NCI-H1436 treated with DMSO at 0.1 percent for 48 hours (cell line): ENCODE measurements at places on chromosomes 5 and 9.

DNA sequence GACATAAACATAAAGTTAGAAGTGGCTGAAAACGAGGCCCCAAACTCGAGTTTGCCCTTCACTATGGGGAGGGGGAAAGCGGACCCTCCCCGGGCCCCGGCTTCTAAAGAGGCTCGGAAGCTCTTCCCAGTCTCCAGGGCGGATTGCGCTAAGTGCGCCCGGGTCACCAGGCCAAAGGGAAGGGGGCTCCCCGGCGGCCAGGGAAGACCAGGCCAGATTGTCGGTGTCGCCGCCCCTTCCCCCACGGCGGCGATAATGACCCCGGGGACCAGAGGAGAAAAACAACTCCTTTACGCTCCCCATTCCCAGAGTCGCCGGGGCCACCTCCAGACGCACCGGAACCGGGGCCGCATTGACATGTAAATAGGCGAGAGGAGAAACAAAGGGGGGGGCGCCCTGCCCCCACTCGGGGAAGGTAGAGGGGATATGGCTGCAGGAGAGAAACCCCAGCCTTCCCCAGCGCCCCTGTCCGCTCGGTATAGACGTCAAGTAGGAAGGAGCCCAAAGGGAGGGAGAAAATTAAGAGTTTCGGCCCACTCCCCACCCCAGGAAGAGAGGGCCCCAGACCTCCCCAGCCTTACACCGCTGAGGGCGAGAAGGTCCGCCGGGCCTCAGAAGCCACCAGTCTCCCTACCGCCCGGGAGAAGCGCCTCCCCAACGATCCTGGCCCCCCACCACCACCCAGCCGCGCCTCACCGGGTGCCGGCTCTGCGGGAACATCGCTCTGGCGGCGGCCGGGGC lies 1.7 kb downstream of the TLE1 start:
- DNase-seq = no peak

GRCh38 chr5:134073404-134073803 lies 41.1 kb upstream of the TCF7 start:
- no peak for DNase-seq

DNA sequence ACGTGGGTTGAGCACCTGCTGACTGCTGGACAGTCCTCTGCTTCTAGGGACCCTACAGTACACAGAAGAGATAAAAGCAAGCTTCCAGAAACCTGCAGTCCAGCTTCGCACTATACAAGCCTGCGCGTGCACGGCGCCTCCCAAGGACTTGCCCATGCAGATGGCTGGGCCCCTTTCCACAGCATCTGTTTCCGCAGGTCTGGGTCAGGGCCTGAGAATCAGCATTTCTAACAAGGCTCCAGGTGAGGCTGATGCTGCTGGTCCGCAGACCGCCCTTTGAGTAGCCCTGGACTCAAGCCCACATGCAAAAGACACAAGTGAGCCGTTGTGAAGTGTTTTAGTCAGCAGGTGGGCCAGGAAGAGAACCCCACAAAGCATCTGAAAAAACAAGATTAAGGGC lies 133.1 kb downstream of the HSD17B3 start:
- no peak for DNase-seq

DNA sequence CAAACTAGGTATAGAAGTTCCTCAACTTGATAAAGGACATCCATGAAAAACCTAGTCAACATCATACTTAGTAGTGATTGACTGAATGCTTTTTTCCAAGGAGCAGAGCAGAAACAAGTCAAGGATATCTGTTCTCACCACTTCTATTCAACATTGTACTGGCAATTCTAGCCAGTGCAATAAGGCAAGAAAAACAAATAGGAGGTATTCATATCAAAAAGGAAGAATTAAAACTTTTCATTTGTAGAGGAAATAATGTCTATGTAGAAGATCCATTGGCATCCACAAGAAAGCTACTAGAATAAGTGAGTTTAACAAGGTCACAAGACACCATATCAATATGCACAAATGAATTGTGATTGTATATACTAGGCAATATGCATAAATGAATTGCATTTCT lies 28.2 kb upstream of the ORM1 start:
- no peak for DNase-seq

DNA sequence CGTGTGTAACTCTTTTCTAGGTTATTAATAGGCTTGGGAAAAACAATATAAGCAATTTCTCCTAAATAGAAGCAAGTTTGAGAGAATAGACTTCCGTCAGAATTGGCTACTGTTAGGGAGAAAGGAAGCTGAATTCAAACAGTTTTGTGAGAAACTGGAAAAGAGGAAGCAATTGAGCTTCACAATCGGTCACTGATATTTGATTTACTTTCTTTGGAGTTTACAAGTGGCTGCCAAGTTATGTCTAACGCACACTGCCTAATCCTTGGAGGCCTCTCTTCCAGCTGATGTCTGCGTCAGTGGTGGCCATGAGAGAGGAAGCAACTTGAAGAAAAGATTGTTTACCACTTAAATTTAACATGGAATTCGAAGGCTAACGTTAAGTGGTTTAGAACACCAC lies 319.5 kb downstream of the ADGRV1 start:
- no peak for DNase-seq

- no peak for DNase-seq
Observed at GRCh38 chr5:43569236-43569746, 12.4 kb upstream of the PAIP1 start.

- DNase-seq = no peak
Observed at GRCh38 chr9:23811633-23812032, 14.4 kb downstream of the ELAVL2 start.

GRCh38 chr9:110260911-110261310 lies 4.6 kb upstream of the TXN start:
- no peak for DNase-seq

DNA sequence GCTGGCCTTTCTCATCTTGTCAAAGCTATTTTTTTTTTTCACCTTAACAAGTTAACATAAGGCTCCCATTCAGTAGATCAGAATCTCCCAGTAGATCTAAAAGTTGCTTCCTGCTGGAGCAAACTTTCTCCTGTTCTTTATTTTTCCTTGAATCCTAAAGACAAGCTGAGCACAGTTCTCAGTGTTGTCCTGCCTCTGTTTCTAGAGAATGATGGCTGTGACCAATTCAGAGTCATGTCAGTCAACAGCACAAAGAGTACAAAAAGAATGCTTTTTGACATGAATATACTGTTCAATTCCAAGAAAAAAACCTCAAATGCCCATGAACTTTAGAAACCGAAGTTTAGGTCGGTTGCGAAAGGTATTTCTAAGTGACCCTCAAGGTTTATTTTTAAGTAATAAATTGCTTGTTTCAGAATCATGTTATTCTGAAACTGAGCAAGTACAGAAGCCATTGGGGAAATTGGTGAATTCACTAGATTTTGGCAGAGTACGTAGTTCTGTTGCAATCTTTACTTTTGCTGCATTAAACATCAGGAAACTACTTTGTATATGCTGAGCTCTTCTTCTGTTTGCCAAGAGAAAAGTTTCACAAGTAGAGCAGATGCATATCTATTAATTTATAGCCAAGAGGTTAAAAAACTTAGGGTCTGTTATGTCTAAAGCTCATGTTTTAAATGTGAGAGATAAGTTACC lies 161.7 kb upstream of the RPS23 start:
- DNase-seq = no peak

DNA sequence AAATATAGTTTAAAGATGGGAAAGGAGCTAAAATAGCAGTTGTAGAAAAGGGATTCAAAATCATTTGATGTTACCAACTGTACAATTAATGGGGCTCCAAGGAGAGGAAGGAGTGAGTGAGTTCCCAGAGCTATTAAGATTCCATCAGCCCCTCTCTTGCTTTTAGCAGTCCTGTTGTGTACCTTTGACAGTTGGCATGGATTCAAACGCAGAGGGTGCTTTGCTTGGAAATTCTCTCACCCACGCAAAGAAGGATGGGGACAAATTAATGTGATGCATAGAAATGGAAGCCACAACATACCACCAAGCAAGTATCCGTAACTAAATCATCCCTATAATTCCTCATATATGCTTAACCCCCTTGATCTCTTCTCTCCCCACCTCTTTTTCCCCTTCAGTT lies 461.3 kb downstream of the EBF1 start:
- no peak for DNase-seq

GRCh38 chr9:31608416-31608815 lies 776.0 kb upstream of the ACO1 start:
- DNase-seq = no peak

- no peak for DNase-seq
Observed at GRCh38 chr9:113616116-113616515, 152.6 kb downstream of the RGS3 start.

DNA sequence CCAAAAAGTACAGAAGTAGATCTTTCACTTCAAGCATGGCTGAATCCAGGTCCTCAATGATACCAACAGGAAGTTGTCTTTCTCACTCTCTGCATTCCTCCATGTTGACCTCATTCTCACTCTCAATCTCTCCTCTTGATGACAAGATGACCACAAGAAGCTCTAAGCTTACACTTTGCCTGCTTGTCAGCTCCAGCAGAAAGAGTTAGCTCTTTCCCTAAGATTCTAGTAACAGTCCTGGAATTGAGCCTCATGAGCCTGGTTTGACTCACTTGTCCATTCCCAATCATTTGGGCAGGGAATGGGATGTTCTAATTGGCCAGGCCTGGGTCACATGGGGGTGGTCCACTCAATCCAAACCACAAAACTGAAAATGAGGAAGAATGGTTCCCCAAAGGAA lies 3.3 kb upstream of the CLTA start:
- no peak for DNase-seq

DNA sequence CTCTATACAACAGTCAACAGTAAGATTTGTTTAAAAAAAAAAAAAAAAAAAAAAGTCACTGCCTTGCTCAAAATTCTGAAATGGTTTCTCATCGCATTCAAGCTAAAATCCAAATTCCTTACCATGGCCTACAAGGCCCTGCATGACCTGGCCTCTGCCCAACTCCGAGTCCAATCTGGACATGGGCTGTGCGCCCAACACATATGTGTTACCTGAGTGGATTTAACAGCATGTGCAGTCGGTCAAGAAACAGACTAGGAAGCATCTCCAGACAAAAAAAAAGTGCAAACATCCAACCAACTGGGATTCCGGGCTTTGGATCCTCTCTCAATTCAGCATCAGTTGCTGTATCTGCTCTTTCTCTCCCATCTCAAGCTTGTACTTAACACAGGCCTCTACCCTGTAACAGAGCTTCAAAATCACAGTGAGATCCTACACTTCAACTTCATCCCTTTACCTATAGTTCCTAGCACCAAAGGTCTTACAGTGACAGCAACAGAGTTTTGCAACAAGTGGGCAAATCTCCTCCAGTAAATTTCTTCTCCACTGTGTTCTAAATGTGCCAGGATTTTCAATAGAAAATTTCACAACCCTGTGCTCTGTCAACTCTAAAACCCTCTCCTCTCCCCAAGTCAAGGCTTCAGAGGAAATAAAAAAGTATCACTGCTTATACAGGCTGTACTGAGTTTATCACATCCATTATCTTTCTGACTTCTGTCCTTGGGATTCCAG lies 19.6 kb downstream of the ZNF608 start:
- no peak for DNase-seq

GRCh38 chr5:176371621-176372539 lies 6.6 kb downstream of the ARL10 start:
- no peak for DNase-seq

- DNase-seq = no peak
Observed at GRCh38 chr9:128149951-128150593, 819 bp downstream of the LCN2 start.

DNA sequence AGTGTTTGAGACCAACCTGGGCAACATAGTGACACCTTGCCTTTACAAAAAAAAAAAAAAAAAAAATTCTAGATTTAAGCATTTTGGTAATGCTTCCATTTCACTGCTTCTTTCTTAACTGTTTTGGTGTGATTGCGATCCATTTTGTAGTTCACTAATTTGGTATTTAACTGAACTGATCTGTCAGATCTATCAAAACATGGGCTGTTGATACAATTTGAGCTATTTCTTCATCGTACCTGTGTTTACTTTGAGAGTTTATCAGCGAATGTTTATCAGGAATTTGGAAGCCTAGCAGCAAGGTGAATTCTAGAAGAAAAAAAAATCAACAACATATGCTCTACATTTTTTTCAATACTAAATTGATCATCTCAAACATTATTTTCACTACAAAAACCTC lies 864.9 kb upstream of the WWC1 start:
- DNase-seq = no peak

- no peak for DNase-seq
Observed at GRCh38 chr5:84752780-84753179, 368.1 kb upstream of the EDIL3 start.

- peak; percentile 74 for DNase-seq
Observed at GRCh38 chr9:99606957-99607356, 214.7 kb upstream of the NR4A3 start.

DNA sequence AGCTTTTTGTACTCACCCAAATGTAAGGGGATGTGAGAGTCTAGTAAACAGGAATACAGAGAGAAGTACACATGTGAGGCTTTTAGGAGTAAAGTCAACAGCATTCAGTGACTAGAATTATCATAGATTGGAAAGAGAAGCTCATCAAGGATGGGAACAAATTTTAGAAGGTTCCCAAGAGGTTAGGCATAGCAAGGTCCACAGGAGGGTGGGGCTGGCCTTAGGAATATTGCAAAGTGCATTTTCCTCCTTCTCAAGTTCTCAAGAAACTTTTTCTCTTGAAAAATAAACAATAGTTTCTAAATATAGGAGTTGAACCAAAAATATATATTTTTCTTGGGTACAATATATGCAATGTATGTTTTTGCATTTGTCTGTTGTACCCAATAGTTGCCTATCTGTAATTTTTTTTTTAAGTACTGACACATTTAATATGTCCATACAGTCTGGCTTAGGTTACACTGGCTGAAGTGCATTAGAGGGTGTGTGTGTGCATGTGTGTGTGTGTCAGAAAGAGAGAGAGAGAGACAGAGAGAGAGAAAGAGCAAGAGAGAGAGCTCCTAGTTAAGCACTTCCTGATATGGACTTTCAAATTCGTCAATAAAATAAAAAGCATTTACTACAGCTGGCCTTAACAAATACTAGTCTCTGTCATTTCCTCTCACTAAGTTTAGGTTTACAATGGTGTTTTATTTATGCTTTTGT lies 62.2 kb downstream of the SNX18 start:
- no peak for DNase-seq

DNA sequence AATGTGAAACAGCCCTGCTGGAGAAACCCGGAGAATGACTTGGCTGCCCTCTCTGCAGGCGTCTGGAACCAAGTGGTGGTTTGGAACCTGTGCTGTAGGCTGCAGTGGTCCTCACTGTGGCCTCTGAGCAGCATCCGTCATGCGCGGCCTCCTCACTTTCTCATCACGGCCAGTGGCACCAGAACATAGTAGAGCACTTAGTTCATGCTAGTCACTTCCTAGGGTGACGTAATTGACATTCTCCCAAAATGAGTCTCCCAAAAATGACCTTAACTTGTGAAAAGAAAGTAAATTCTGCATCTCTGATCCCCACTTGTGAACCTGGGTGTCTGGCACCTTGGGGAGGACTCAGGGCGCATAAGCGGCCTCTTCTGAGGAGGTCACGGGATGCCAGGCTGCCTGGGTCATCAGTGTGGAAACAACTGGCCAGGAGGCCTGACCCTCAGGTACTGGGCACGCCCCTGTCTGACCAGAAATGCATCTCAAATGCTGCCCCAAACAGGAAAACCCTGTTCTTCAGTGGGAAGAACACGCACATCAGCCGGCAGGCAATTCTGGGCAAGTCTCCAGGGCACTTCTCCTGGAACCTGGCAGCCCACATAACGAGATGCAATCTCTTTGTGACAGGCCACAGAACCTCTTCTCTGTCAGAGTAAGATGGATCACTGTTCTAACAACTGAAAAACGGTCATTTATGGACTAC lies 36.6 kb upstream of the SPTLC1 start:
- DNase-seq = no peak

- DNase-seq = no peak
Observed at GRCh38 chr5:172942556-172942955, 16.7 kb upstream of the RPL26L1 start.
